Stomach (tissue), 19 donors: ENCODE measurements at places on chromosomes 2 and 18. TPM values are rescaled to one million over a fixed set of nuclear protein-coding genes. Genes with fewer than 3 reads are reported as not detected.

Gene CROCC2
- total RNA-seq: 4.9 TPM

DNA sequence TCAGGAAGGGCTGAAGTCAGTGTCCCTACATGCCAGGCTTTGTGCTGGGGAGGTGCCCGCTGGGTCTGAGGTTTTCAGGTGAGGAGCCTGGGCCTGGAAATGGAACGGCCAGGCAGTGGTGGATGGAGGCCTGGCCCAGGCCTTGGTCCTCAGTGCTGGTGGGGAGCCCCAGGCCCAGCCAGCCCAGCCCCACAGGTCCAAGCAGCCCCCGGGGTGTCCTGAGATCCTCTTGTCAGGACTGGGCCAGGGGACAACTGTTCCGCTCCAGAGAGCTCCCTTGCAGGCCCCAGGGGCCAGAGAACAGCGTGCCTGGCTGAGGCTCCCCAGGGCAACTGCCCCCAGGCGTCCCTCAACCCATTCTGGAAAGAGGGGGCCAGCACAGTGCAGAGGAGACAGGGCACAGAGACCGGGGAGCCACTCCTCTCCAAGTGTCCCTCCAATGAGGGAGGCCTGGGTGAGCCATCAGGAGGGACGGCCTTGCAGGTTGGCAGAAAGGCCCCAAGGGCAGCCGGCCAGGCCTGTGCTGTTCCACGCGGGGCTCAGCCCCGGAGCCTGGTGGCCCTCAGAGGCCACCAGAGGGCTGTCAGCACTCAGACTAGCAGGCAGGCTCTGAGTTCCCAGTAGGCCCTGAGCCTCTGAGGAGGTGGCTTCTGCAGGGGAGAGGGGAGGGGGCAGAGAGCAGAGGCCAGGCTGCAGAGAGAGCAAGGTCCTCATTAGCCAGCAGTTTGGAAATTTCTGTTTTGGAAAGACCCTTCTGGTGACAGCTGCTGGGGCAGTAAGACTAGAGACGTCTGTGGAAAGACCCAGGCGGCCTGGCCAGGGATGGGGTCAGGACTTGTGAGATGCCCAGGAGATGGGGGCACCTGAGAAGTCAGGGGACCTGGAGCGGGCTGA, 29.4 kb upstream of the SNED1 start:
- no peak for DNase-seq

DNA sequence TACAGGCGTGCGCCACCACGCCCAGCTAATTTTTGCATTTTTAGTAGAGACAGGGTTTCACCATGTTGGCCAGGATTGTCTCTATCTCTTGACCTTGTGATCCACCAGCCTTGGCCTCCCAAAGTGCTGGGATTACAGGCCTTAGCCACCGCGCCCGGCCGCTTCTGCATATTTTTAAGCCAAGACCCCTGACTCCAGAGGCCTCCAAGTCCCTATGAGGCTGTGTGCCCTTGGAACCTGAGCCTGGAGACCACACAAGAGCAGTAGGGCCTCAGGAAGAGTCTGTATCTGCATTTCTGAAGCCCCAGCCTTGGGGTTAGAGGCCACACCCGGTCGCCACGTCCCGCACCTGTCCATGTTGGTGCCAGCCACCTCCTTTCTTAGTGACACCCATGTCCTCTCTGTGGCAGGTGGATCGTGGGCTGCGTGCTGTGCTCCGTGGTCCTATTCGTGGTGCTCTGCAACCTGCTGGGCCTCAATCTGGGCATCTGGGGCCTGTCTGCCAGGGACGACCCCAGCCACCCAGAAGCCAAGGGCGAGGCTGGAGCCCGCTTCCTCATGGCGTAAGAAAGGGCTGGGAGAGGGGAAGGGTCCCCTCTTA, 5.3 kb downstream of the PROM2 start:
- DNase-seq: no peak

Gene LRATD1
- total RNA-seq: 11.2 TPM

- DNase-seq: no peak
These were observed 478.8 kb downstream of the PLCL1 start for GRCh38 chr2:198283146-198283545.

GRCh38 chr2:163633291-163633690, 102.5 kb downstream of the FIGN start:
- no peak for DNase-seq

GRCh38 chr18:12098374-12098773, 4.7 kb downstream of the ANKRD62 start:
- DNase-seq: no peak

DNA sequence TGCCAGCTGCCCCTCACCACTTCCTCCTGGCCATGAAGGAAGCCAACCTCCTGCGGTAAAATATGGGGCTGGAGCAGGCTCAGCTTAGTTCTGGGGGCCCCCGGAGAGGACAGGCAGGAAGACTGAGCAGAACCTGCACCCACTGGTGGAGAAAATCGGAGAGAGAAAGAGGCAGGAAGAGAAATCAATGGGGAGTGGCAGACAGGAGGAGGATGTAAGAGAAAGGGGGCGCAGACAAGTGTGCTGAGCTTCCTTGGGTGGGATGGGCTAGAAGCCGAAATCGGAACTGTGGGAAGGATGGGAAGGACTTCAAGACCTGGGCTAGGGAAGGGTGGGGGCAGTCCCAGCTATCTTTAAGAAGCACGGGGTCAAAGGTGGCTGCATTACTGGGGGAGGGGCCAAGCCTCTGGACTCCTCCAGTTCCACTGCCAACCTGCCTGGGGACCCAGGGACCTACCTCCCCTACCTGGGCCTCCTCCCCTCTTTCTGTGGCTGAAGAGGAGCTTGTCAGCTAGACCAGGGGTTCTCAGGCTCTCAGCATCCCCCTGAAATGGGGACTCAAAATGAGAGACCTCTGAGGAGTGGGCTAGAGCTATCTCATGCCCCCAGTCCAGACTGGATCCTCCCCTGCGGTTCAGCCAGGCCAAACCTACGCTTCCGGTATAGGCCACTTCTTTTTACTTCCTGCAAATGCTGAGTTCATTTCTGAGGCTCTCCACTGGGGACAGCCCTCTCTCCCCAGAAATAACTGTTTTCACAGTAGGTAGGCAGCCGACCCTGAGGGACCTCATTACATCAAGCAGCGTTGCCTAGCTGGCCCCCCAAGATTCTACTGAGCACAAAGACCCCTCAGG, 33.6 kb upstream of the B3GNT7 start:
- DNase-seq: no peak

DNA sequence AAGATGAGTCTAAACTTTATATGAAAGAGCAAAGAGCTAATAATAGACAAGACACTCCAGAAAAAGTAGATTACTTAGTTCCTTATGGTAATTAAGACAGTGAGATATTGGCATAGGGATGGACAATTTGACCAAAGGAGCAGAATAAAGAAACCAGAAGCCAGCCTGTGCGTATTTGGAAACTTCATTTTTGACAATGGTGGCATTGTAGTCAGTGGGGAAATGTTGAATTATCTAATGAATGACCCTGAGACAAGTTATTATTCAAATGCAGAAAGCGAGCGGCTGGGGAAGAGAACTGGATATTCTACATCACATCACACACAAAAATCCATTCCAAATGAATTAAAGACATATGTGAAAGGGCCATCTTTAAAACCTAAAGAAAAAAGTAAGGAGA, 144.3 kb downstream of the DTNB start:
- DNase-seq: no peak

GRCh38 chr2:88885275-88885674, 193.8 kb downstream of the RPIA start:
- DNase-seq: no peak

DNA sequence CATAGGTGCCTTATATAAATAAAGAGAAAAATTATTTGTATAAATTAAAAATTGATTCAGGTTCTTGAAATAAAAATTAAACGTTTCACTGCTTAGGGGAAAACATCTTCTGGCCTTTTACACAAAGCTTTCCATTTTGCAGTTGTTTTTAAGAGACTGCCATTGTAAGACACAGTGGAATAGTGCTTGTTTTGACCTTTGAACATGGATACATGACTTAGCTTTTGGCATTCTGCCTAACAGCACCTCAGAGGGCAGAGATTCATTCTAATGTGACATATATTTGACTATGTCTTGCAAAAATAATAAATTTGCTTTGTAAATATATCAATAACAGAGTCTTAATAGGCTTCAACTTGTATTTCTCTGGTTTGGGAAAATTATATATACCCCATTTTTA, 142.1 kb downstream of the SLC4A10 start:
- DNase-seq: peak; percentile 41

Gene LONRF2
- 19.8 TPM for total RNA-seq

Gene ZBTB14
- 14.9 TPM for total RNA-seq

Gene NDUFV2
- total RNA-seq: 69.4 TPM

DNA sequence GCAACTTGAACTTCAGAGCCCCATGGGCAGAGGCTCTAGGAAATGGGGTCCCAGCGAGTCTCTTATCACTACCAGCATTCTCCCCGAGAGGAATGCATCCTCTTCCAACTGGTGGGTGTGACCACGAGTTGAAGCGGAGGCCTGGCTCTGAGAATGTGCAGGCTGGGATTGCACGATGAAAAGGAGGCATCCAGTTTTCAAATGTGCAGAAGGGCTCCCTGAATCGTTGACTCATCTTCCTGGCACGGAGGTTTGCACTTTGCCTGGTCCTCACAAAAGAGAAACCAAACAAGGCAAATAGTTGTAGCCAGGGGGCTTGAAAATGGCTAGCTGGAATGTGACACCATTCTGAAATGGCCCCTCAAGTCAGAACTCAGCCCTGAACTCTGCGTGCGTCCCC, 216.7 kb downstream of the GLI2 start:
- DNase-seq: no peak

- DNase-seq: no peak
These were observed 283.3 kb downstream of the AFF3 start for GRCh38 chr2:99858951-99859596.

- peak; percentile 54 for DNase-seq
These were observed 3.7 kb downstream of the ZFP36L2 start for GRCh38 chr2:43222475-43223309.

Gene STARD6
- not detected for total RNA-seq

Gene SERPINB4
- total RNA-seq: not detected

DNA sequence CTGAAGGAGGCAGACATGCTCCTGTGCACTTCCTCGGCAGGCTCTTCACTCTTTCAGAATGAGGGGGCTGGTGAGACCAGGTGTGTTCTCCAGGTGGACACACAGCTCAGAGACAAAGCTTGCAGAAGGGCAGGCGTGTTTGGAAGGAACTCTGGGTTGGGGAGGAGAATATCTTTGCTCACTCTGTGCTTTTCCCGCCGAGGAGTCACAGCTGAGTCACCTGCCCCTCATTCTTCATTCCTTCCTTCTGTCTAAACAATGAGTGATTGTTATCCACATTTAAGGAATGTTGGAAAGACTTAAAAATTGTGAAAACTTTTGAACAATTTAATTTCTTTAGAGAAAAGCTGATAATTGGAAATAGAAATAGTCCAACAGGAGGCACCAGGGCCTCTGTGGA, 126.3 kb upstream of the TPO start:
- no peak for DNase-seq

DNA sequence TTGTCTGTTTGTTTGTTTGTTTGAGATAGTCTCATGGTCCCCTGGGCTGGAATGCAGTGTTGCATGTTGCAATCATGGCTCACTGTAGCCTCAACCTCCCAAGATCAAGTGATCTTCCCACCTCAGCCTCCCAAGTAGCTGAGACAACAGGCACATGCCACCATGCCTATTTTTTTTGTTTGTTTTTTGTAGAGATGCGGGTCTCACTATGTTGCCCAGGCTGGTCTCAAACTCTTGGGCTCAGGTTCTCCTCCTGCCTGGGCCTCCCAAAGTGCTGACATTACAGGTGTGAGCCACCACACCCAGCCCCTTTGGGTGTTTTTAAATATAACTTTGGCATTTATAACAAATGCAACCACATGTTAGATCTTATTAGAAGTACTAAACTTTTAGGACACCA, 37.5 kb downstream of the ARL5A start:
- no peak for DNase-seq

GRCh38 chr2:216880509-216881184, 20.8 kb upstream of the TNP1 start:
- no peak for DNase-seq

DNA sequence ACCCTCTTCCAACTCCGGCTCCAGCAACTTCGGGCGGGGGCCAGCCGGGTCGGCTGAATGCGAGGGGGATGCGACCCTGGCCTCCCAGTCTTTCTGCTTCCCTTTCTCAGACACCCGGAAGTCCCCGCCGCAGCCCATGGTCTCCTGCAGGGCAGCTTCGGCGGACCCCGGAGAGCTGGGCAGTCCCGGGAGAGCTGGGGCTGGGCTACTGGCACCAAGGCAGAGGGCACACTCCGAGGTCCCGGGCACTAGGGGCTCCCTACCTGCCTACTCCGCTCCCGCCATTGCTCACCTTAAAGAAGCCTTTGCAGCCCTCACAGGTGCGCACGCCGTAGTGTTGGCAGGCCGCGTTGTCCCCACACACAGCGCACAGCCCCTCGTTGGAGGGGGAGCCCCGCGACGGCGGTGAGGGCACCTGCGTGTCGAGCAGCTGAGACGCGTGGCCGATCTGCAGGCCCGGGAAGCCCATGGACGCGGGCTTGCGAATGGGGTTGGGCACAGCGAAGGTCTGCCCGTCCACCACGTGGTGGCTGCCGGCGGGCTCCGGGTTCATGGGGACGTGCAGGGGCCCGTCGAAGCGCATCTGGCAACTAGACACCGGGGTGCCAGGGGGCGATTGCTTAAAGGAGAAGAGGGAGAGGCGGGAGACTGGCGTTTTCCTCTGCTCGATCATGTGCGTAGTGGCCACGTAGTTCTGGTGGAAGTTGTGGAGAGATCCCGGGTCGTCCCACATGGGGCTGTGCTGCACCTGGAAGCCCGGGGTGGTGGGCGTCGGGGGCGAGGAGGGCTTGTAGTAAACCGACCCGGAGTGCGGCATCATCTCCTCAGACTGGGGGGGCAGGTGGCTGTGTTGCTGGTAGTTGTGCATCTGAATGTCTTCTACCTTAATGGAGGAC, 3.2 kb downstream of the NR4A2 start:
- no peak for DNase-seq

Gene MEX3C
- 35.6 TPM for total RNA-seq

GRCh38 chr18:10297086-10297485, 157.3 kb upstream of the APCDD1 start:
- no peak for DNase-seq

Gene PDE11A
- total RNA-seq: not detected

DNA sequence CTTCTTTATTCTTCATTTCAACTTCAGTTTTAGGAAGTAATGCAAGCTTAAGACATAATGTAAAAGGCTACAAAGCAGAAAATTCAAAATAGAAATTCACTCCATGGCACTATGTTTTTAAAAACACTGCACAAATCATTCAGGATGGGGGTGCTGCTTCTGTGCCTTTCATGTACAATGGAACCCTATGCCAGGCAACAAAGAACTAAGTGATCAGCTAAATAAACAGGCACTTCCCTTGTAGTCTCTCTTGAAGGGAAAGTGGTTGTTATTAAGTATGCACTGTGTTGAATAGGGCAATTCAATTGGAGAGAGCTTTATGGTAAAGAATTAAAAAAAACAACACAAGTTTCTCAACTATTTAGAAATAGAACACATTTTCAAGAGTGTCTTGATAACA, 10.9 kb upstream of the ERBB4 start:
- DNase-seq: no peak

GRCh38 chr2:175147186-175147585, 20.8 kb downstream of the ATF2 start:
- no peak for DNase-seq

Gene KLHL29
- 3.6 TPM for total RNA-seq
